ENCODE measurements at places on chromosomes 2 and 18.

- no peak for DNase-seq
Observed at GRCh38 chr2:39606585-39606984, 59.1 kb upstream of the TMEM178A start.

DNA sequence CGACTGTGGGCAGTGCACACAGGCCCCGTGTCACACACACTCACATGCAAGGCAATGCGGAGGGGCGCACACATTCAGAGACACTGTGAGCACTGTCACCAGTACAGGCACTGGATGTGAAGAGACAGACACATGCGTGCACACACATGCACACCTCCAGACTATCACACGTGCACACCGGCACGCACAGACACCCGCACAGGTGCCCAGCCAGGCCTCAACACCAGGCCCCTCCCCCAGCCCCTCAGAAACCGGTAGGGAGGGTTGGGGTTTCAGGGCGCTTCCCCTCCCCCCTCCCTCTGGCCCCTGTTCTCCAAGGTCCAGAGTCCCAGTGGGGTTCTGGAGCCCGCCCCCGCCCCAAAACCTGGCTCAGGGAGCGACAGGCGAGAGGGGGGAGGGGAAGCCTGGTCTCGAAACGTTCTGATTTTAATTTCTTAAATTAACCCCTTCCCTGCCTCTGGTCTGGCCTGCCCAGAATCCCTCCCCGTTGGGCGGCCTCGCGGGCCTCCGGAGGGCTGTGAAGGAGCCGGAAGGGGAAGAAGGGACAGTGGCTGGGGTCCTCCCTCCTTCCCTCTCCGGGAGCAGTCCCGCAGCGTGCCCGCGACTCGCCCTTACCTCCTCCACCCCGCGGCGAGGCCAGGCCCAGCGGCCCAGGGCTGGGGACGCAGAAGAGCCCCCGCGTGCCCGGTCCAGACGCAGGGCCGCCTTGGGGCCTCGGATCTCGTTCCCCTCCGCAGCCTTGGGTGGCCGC lies 558 bp downstream of the FBXO41 start:
- DNase-seq, result no peak

DNA sequence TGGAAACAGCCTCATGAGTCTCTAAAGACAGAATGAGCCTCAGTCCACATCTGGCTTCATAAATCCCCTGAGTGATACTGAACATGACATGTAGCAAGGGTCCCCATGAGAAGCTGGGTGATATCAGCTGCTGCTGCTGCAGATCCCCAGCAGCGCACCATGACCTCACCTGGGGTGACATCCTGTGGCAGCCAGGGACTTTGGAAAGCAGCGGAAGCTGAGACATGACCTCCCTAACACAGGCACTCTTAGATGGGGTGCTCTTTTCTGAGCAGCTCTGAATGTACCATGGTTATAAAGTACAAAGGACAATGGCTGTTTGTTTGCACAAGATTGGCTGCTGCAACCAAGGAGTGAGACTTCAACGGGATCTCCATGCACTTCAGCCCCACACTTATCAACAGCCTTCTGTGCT lies 74.7 kb upstream of the TMEM200C start:
- no peak for DNase-seq

GRCh38 chr2:137969418-137969765 lies 5.1 kb downstream of the HNMT start:
- no peak for DNase-seq

GRCh38 chr2:14634489-14635390 lies 2.2 kb downstream of the LRATD1 start:
- DNase-seq, result no peak

DNA sequence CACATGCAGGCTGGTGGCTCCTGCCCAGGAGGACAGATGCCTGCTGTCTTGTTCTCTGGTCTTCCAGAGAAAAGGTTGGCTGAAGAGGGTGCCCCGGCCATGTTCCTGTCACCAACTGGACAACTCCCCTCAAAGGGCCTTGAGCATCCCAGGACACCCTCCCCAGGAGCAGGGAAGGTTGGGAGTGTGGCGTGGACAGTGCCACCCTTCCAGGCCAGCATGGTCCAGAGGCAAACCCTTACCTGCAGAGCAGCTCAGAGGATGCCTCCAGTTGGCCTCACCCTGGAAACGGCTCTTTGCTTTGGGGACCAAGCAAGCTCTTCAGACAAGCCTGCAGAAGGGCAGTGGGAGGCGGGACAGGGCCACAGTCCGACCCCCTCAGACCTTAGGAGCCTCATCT lies 4.9 kb upstream of the GPC1 start:
- no peak for DNase-seq

DNA sequence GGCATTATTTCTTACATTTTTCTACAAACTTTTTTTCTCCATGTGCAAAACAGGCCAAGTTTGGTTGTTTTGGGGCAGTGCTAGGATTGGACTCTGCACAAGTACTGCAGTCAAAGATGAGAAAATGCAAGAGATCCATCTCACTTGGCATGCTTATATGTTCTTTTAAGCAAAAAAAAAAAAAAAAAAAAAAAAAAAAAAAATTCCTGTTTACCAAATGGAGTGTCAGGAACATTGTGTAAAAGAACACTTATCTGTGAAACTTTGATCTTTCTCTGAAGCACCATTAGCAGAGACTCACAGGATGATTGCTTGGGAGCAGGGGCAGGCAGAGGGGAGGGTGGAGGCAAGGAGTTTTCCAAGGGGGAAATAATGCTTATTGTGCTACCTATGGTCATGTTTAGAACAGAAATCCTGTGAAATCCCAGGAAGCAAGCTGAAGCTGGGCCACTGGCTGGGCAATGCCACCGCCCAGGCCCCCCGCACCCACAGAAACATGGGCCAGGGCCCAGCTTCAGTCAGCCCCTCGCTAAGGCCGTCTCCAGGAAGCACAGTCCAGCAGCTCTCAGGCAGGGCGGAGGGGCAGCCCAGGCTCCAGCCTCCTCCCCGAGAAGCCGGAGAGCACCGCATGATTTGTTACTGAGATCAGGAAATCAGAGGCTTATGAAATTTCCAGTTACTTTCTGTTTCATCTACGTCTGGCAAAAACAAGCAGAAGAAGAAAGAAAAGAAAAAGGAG lies 229.4 kb downstream of the ZNF516 start:
- DNase-seq, result no peak

GRCh38 chr2:238743243-238744065 lies 104.4 kb upstream of the TWIST2 start:
- DNase-seq, result no peak

DNA sequence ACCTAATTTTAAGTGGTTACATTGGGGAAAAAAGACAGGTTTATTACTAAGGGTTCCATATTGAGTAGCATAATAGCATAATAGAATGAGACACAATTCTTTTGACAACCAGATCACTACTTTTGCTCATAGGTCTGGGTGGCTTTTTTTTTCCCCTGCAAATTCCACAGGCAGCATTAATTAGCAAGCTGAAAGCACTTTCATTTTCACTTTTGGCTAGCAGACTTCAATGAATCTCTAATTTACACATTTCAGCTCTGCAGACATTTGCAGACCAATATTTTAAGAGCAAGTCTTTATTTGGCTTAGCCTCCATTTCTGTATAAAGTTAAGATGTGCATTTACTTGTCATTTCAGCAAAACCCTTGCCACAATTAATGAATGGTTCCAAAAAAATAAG lies 185.5 kb downstream of the NOL4 start:
- DNase-seq, result no peak

GRCh38 chr18:5747678-5748077 lies 147.6 kb downstream of the TMEM200C start:
- no peak for DNase-seq

GRCh38 chr2:196217116-196217515 lies 45.7 kb upstream of the STK17B start:
- no peak for DNase-seq

DNA sequence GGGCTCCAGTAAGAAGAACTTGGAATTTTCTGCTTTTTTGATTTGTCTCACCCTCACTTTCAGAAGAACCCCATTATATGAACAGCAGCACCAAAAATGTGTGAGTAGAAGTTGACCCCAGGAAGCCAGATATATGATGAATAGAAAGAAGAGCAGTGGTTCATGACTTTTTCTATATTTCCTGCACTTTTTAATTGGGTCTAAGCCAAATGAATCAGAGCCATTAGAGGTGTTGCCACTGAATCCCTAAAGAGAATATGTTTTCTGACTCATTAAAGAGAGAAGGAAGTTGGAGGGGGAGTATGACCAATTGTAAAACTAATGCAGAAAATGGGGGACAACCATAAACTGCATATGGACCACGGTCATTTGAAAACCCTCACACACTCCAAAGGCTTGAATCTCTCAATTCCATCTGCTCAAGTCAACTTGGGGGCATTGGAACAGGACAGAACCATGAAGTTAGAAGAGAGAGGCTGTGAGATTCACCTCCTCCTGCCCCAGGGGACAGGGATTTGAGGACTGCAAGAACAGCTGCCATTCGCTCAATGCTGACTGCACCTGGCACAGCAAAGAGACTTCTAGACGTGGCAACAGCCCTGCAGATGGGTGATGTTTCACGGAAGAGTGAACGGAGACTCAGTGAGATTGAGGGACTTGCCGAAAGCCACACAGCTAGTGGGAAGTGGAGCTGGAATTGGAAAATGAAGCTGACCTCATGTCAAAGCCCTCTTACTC lies 3.0 kb downstream of the DAPL1 start:
- no peak for DNase-seq

DNA sequence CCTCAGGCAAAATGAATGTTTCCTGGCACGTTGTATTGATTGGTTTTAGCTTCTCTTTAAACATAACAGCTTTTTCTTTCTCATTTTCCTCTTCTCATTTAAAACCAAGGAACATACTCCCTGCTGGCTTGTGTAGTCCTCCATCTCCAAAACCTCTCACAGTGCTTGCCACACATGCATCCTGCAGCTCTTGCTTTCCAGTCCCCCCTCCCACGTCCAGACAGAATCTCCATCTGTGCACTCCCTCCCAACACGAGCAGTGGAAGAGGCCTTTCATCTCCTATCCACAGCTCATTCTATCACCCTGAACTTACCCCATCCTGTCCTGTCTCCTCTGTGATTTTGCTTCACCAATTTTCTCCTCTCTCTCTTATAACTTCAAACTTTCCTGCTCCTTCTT lies 99.6 kb upstream of the THSD7B start:
- no peak for DNase-seq

GRCh38 chr18:75531851-75532459 lies 104.5 kb upstream of the SMIM21 start:
- no peak for DNase-seq

- DNase-seq, result no peak
Observed at GRCh38 chr2:197072533-197072932, 146.0 kb upstream of the PGAP1 start.

DNA sequence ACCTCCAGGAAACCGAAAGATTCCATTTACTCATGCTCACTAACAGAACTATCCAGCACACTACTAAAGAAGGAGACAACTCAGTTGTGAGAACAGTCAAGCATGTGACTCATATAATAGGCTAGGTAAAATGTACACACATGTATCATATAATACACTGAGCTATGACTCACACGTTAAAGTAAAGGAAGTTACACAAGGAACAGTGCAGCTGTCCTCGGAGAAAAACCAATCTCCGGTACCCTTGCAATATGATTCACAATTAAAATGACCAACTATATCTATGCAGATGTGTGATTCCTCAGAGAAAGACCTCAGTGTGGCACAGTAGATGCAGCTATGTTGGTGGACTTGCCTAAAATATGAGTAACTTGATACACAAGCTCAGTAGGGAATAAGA lies 76.5 kb downstream of the STRN start:
- no peak for DNase-seq

DNA sequence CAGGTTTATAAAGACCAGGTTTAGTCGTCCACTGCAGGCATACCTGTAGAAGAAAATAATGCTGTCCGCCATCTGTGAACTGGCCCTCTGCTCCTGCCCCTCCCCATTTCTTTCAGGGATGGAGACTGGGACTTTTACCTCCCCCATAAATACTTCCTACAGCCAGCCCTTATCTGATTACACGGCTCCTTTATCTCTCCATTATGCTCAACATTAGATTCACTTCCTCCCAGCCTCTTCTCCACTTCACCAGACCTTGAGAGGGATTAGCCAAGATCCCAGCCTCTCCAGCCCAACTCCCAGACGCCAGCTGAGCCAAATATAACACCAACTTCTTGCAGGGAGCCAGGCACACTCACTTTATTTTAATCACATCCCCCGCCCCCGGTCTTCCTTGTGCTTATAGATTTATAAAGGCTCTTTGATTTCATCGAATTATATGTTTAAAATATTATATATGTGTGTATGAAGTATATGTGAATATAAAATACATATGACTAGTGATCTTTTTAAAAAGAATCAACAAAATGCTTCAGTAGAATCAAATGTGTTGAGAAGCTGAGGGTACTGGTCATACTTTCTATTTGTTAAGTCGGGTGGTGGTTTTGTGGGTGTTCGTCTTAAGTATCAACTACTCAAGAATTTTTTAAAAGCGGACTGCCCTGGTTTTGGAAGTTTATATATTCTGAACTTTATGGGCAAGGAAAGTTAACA lies 81.0 kb downstream of the SPRED2 start:
- DNase-seq, result no peak

GRCh38 chr2:45586600-45586999 lies 24.5 kb downstream of the SRBD1 start:
- no peak for DNase-seq

- DNase-seq, result no peak
Observed at GRCh38 chr2:225040856-225041206, 1.4 kb downstream of the DOCK10 start.

DNA sequence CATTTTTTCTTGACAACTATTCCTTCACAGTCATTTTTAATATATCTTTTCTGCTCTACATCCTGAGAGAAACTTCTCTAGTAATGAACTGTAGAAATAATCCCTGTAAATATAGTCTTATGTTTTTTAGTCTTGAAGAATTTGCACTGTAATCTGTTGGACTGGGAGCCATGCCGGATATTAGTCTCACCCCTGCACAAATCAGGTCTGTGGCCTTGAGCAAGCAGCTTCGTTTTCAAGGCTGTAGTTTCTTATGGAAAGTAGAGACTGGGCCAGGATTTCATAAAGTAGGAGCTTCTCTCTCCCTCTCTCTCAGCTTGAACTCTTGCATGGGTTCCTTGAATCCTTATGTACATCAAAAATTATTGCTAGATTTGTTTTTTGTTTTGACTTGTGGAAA lies 8.7 kb downstream of the FARP2 start:
- no peak for DNase-seq

DNA sequence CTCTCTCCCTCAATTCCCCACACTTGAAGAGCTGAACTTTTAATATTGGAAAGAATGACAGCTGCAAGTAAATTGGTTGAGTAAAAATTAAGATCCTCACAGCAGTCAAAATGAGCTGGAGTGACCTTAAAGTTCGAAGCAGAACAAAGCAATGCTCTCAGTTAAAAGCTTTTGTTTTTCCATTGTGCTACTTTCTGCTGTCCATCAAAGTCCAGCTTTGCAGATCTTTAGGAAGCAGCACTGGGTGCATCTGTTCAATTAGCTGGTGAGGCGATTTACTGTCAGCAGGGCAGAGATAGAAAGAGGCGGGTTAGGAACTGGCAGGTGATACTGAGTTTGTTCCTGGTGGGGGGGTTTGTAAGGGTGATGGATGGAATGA lies 834.8 kb downstream of the CPS1 start:
- DNase-seq, result no peak
